H7 (cell line): ENCODE measurements at places on chromosomes 4 and X.

GRCh38 chrX:42943051-42943974 is 165.3 kb upstream of the PPP1R2C start:
- DNase-seq = no peak

DNA sequence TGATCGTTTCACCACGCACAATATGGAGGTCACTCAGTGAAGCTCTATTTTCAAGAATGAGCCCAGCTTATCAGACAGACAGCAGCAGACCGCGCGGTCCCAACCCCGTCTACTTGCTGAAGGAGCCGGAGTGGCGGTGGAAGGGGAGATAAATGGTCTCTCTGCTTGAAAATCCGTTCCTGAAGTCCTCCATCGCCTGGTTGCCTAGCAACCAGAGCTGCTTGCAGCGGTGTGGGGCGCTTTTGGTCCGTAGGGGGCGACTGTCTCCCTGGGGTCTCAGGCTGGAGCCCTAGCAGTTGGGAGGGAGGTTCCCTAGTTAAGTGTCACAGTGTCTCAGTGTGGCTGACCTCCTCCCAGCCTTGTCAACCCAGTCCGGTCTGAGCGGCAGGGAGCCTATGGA is 8.3 kb upstream of the DLG3 start:
- DNase-seq = peak; percentile 78

DNA sequence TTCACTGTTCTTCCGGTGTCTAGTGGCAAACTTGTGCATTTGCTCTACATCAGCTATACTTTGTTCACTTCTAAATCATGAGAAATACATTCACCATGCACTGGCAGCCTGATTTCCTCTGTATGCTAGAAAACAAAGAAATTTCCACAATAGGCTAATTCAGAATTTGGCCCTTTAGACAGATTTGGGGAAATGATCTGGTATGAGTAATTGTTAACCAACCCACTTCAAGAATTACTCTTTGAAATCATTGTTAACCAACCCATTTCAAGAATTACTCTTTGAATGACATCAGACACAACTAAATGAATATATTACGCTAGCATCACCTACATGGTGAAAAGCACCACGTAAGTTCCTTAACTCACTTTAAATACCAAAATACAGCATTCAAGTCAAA is 14.6 kb downstream of the APBB2 start:
- DNase-seq = no peak

DNA sequence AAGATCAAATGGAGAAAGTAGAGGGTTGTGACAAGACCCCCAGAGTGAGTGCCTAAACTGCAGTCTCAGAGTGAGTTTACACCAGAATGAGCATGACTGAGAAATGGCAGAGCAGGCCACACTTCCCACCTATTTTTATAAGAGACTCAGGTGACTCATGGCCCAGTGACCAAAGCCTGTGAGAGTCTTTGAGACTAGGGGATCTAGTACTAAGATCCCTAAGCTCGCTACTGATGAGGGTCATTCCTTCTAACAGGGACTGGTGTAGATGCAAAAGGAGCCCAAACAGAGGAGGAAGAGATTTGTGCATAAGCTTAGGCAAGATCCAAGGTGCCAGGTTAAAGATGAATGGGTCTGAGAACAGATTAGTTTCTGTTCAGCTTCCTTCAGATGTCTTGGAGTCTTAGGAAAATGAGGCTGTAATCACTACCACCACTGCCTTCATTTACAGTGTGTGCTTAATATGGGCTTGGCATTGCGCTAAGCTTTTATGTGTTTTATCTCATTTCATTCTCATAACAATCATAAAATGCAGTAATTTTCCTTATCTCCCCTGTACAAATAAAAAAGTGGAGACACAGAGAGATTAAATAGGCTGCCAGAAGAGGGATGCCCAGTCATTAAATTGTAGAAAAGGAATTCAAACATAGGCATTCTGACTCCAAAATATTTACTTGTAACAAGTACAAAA is 62.8 kb downstream of the RWDD4 start:
- DNase-seq = no peak

DNA sequence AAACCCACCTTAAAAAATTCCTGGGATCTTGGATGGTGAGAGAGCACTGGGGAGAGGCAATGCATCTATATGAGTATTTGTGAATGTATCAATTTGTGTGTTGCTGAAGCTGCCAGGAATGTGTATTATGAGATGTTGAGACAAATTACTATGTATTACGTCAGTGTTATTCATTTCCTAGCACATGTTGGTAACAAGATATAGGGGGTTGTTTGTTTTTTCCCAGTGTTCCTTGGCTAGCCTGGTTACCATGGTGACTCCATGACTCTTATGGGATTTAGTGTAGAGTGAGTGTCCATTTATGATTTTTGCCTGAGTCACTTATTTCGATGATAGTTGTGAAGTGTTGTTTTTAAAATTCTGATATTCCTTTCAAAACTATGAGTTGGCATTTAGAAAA is 65.6 kb downstream of the RAB40A start:
- no peak for DNase-seq

- no peak for DNase-seq
These were observed 60.4 kb downstream of the SHROOM2 start for GRCh38 chrX:9846631-9847030.

GRCh38 chr4:86831262-86832130 is 17.7 kb downstream of the SLC10A6 start:
- DNase-seq = no peak

DNA sequence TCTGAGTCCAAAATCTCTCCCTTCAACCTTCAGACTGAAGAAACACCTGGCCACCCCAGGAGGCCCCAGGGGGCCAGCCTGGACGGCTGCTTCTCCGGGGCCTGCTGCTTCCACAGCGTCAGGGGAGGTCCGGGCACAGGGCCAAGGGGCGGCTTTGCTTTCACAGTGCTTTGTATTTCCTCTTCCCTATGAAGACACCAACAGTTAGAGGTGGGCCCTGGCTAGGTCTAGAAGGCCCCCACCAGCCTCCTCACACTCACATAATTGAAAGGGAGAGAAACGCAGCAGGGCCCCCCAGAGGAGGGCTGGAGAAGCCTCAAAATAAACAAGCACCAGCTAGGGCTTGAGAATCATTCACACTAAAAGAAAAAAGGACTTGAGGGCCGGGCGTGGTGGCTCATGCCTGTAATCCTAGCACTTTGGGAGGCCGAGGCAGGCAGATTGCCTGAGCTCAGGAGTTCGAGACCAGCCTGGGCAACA is 17.8 kb downstream of the SCD5 start:
- no peak for DNase-seq

GRCh38 chr4:107845681-107846080 is 20.9 kb downstream of the SGMS2 start:
- DNase-seq = no peak

GRCh38 chrX:44698357-44698756 is 145.5 kb upstream of the DUSP21 start:
- DNase-seq = no peak

DNA sequence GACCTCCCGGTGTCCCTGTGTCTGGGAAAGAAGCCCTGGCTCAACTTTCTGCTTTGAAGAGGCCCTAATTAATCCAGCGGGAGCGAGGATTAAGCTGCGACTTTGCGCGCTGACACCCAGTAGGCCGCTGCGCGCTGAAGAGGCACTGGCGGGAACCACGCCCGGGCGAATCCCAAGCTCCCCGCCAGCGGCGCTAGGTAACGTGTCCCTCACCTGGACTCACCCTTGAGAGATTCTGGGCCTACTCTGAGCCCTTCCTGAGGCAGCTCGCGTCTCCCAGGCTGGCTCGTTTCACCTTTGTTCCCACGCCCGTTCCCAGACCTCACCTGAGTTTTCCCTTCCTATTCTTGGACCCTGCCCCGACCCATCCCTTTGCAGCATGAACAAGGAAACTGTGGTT is 616 bp upstream of the KLHL34 start:
- no peak for DNase-seq

DNA sequence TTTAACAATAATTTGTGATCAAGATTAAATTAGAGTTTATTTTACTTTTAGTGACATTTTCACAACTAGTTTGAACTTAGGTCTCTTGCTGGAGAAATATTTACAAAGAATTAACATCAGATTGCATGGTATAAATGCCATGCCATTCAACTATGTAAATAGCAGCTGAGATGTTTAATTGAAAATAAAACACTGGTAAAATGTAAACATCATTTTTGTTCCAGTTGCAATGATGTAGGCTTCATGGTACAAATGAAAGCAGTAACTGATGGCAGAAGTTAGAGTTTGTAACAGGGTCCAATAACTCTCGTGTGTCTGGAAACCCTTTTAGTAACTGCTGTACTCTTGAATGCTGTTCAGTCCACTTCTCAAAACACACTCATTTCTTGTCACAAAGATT is 43.7 kb upstream of the HAND2 start:
- DNase-seq = no peak

DNA sequence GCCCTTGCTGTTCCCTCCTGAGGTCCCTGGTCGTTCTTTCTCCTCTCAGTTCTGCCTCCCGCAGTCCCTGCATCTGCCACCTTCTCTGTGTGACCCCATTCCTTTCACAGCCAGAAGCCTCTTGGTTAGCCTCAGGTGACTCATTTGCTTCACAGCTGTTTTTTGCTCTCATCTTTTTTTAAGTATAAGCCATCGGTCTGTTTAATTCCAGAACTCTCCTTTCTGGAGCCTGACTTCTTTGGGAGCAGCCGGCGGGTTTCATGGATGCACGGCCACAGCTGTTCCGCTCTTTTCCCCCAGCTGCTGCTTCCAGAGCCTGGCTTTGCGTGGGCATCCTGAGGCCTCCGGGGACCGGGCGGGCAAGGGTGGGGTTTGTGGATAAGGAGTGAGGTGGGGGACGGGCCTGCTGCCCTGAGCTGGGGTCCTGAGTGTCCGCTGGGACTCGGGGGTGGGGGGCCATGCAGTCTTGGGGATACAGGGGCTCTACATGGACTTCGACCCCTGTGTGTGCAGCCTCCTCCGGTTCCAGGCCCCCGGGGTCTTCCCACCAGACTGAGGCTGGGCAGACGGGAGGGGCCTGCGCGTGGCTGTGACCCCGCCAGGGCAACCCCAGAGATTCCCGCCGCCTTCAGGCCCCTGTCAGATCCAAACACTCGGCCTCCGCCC is 46.7 kb downstream of the PCGF3 start:
- no peak for DNase-seq

DNA sequence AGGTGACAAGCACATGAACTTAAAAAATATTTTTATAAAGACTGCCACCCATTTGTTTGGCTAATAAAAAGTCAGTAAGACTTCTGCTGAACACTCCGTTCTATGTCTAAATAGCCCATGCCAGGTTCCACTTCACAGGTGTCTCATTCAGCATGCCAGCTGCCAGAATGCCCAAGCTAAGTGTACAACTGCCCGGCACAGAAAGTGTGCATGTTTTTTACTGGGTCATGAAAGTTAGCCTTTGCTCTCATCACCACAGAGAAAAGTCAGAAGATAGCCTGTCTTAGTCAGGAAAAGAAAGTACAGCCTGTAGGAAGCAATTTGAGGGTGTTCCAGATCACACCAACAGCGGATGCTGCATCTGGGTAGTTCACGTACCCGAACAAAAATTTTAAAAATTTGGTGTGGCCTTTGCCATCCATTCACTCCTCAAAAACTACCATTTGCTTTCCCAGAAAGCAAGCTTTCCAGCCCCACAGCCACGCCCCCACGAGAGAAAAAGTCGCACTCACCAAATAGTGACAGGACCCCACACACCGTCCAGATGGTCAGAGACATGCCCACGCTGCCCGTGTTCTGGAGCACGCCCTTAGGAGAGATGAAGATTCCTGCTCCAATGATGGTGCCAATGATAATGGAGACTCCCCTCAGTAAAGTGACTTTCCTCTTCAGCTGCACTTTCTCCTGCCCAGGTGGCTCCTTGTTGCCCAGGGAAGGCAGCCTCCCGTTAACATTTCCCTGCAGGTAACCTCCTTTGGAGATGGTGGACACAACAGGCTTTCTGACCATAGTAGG is 671 bp downstream of the SLC7A11 start:
- DNase-seq = no peak

- no peak for DNase-seq
These were observed 52.3 kb downstream of the USP9X start for GRCh38 chrX:41137589-41137988.

- no peak for DNase-seq
These were observed 16.5 kb downstream of the SPANXN3 start for GRCh38 chrX:143500751-143501150.

GRCh38 chrX:135707880-135708279 is 5.6 kb upstream of the CT45A1 start:
- DNase-seq = peak; percentile 28

DNA sequence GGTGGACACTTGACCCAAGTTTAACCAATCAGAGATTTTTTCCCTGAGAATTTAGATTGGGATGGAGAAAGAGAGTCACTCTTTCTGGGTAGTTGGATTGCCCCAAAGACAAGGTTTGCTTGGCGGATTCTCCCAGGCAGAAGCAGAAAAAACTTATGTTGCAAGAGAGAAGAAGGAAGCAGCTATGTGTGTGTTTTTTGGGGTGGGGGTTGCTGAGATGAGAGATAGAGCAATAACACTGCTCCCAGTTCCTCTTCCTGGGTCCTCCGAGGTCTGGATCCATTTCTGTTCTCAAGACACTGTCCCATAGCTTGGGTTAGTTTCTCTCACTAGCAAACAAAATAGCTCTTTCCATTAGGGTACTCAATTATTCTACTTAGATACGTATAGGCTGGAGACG is 222.1 kb downstream of the STIM2 start:
- DNase-seq = no peak

DNA sequence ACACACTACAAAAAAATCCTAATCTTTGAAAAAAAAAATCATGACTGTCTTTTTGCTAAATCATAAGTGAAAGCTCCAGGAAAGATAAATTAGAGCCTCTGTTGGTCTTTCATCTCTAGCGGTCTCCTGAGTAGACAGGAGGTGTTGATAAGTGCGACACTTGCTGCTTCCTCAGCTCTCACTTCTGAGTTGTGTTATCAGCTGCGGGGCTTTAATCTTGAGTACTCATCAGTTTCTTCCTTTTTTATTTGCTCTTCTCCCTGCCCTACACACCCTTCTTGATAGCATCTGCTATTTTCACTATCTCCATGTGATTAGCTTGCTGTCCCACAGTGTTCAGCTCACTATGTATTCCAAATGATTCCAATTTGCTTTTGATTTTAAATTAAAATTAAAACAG is 1449.2 kb downstream of the C4orf33 start:
- DNase-seq = no peak
